ENCODE measurements at places on chromosomes 2 and 18. TPM values are rescaled to one million over a fixed set of nuclear protein-coding genes. Genes with fewer than 3 reads are reported as not detected.

Gene CGREF1
- total RNA-seq, result 7.0 TPM

Gene KIAA2012
- not detected for total RNA-seq

Gene NYAP2
- not detected for total RNA-seq

Gene OSR1
- total RNA-seq, result 120 TPM

Gene CPS1
- total RNA-seq, result 19.1 TPM

Gene MROH2A
- not detected for total RNA-seq

Gene ATP6V1B1
- total RNA-seq, result 1.3 TPM

Gene ITPRIPL1
- 0.26 TPM for total RNA-seq

Gene TRABD2A
- 0.66 TPM for total RNA-seq

Gene TGOLN2
- total RNA-seq, result 147 TPM

All from aortic smooth muscle cell (primary cell).